ENCODE measurements at places on chromosomes 7 and 10.

- peak; percentile 47 for DNase-seq
Observed at GRCh38 chr10:73906524-73907447, 4.1 kb upstream of the PLAU start.

DNA sequence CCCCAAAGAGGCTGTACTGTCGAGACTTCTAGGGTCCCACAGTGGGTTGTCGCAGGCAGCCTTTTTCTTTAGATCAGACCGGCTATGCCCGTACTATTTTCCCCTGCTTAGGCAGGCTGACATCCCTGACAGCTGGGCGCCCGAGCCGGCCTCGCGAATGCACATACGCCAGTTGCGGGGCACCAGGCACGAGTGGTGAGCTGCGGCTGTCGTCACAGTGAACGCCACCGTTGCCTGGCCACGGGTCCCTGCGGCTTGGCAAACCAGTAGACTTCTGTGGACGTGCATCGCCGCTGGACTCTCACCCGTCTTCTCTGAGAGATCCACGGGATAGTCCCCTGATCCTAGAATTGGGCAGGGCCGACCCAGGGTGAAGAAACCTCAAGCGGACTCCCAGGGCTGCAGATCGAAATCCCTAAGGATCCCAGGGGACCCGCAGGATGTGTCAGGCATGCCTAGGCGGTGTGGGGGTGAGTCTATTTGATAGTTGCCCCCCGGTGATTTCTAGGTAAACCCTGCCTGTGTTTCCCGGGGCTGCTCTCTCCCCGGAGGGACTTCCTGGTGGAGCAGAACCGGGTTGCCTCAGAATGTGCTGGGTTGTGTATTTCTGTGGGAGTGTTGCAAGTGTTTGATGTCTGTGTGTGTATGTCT lies 33.0 kb upstream of the ZNF273 start:
- DNase-seq, result no peak

DNA sequence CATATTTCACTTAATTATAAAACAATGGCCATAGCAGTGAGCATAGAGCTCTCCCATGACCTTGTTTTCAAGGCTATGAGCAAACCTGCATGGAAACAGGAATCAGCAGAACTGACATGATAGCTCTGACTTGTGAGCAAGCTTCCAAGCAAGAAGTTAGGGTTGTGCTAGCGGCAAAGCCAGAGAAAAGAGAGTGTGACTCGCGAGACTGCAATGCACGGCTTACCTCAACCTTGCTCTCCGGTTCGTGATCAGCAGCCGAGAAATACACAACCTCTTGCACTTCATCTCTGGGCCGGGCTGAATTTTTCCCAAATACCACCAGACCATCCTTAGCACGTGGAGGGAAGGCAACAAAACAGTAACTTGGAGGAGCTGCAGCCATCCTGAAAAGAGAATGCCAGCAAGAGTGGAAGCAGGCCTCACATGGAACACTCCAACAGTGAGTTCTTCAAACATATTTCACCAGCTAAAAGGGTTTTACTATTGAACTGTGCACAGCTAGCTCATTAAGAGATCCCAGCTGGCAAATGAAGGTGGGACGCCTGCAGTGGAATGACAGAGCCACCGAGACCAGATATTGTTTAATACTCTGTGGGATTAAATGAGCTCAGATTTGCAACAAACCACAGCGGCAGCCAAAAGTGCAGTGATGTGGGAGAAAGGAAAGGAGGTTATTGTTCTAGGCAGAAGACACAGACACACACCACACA lies 20.8 kb downstream of the SCRN1 start:
- DNase-seq, result no peak

DNA sequence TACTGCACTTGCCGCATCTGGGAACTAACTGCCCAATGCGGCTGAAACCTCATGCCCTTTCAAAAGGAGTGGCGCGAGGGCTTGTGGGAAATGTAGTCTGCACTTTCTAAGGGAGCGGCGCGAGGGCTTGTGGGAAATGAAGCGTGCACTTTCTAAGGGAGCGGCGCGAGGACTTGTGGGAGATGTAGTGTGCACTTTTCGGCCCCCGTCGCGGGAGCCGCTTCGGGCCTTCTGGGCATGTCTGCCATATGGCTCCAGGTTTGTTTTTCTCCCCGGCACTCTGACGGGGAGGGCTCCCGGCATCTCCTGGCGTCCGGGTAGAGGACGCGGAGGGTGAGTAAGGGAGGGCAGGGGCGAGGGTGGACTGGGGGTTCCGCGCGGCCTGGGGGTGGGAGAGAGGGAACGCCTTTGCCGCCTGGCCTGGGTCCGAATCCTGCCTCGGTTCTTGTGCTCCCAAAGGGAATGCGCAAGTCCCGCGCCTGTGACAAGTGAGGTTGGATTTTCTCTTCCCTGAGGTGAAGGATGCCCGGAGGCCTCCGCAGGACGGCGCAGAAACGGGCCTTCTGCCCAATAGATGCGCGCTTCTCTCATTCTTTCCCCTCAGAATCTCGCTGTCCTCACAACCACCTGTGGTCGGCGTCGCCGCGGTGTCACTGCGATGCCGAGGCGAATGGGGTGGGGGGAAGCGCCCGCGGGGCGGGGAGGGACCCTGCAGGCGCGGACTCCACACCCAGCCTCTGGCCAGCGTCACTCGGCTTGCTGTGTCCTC lies at the start of gene ZNF37A:
Gene ZNF37A (plus strand): TSS at position 180 of the 769 bp plus-strand sequence. CDS start 2,281 bp downstream, outside the sequence.
- DNase-seq, result peak; percentile 68

DNA sequence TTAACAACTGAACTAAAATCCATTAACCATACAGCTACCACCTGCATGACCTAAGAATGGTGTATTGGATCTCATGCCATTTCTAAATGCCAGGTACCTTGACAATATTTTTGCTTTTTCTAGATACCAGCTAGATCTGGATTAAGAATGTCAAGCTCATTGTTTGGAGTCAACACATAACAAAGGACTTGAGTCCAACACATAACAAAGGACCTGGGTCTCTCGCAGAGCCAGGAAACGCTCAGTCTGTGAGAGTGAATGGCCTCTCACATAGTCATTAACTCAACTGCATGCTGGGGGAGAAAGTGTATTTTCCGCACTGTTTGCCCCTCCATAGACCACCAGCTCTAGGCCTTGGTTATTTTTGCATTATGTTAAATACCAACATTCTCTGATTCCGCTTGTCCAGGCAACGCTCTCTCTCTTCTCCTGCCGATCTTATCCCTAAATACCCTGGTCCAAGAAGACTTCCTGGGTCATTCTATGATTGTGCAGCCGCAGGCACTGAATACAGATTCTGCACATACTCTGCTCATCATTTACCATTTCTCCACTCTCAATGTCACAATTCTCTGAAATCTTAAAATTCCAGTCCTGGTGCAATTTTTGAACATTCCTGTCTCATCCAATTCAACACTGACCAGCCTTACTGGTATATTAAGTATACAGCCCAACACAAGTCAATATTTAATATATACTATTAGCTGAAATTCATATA lies 31.2 kb downstream of the ITIH5 start:
- no peak for DNase-seq

DNA sequence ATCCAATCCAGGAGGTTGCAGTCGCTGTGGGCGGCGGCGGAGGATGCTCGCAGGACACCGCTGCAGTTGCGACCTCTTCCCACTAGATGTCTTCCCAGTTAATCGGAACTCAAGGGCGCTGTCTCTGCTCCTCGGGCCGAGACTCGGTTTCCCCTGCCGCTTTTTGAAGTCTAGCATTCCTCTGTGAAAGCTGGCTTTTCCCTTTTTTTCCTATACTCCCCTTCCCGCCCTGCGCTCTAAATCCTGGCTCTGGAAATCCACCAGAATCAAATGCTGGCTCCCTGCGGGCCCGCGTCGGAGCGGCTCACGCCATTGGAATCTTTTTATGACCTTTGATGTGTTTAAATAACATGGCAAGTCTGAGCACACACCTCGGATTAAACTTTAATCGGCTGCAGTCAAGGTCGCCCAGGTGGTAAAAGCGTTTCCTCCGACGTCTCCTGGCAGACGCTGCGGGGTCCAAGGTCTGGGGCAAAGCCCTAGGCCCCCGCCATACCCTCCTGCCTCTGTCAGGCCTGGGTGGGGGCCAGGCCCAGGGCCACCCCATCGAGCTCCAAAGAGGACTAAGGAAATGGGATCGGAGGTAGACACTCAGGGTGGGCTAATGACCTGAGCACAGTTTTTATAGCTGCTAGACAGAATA lies 10.7 kb upstream of the HOXA13 start:
- DNase-seq, result no peak

GRCh38 chr7:84009051-84009450 lies 185.5 kb downstream of the SEMA3A start:
- DNase-seq, result no peak

DNA sequence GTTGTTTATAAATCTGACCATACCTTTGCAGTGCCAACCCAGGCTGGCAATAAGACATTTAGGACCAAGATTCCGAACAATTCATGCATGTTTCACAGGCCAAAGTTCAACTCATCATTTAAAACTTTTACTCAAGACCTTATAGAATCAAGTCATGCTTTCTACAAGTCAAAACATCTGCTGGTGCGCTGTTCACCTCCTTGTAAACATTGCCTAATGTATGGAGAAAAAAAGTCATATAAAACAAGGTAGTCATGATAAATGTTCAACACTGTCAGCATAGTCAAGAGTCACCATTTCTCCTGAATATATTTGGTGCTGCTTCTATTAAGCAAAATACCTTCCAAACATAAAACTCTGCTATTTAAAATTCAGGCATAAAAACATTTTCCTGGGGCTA lies 42.1 kb upstream of the AHR start:
- no peak for DNase-seq

DNA sequence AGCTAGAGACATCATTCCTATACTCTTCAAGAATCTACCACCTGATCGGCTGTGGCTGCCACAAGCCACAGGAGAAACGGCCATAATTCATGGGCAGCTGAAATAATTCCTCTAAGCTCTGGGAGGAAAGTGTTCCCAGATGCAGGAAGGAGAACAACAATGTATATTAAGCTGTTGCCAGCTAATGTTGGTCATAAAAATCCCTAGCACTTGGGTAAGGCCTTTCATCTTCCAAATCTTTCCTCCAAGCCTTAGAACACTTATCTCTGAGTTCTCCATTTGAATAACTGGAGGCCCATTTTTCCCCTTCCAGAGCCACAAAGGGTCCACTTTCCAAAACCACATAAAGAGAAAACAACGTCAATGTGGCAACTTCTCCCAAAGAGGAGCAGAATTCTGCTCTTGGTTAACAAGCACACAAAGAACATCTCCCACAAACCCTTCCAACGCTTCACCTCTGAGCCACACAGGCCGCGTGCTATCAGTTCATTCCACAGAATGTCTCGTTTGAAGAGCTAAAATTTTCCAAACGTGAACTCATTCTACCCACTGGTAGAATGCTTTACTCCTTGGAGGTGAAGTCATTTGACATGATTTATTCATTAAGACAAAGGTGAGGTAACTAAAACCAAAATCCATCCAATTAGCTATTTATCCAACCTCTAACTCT lies 11.2 kb downstream of the KCNMA1 start:
- DNase-seq, result no peak

GRCh38 chr10:593421-593820 lies 96.0 kb downstream of the DIP2C start:
- no peak for DNase-seq

DNA sequence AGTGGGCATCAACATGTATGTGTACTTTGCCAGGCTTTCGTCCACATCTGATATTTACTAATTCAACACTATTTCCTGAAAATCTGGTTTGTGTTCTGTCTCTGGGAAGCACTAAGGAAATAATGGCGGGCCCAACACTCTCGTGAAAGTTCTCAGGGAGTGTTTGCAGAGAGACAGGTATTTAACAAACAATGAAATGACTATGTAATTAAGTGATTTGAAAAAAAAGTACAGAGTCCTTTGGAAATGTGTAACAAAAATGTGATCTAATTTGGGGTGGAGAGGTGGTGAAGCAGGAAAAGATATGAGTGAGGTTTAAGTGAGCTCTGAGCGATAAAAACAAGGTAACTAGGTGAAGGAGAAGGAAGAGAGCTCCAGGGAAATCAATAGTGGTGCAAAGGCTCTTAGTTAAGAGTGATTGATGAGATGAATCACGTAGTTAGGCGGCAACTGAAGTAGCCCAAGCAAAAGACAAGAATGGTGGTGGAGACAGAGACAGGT lies 95.3 kb upstream of the DNAJB12 start:
- DNase-seq, result no peak

GRCh38 chr7:11437994-11438393 lies 394.0 kb downstream of the THSD7A start:
- peak; percentile 17 for DNase-seq

DNA sequence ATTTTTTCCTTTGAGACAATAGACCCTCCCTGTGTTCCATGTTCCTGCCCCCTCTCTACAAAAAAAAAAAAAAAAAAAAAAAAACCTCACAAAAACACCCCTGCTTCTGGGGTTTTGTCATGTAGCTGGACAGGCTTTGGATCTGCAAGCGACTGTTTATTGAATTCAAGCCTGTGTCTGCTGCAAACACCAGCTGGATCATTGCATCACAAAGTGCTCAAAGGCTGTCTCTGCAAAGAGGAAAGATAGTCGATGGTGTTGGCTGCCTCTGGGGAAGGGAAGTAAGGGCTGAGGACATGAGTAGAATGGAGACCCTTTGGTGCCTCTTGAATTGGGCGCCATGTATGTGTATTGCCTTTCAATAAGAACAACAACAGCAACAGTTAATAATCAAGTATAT lies 471.2 kb downstream of the PLXNA4 start:
- no peak for DNase-seq

GRCh38 chr7:117008118-117008885 lies 55.0 kb downstream of the ST7 start:
- DNase-seq, result no peak

- DNase-seq, result no peak
Observed at GRCh38 chr7:128091106-128091505, 59.9 kb upstream of the LRRC4 start.

DNA sequence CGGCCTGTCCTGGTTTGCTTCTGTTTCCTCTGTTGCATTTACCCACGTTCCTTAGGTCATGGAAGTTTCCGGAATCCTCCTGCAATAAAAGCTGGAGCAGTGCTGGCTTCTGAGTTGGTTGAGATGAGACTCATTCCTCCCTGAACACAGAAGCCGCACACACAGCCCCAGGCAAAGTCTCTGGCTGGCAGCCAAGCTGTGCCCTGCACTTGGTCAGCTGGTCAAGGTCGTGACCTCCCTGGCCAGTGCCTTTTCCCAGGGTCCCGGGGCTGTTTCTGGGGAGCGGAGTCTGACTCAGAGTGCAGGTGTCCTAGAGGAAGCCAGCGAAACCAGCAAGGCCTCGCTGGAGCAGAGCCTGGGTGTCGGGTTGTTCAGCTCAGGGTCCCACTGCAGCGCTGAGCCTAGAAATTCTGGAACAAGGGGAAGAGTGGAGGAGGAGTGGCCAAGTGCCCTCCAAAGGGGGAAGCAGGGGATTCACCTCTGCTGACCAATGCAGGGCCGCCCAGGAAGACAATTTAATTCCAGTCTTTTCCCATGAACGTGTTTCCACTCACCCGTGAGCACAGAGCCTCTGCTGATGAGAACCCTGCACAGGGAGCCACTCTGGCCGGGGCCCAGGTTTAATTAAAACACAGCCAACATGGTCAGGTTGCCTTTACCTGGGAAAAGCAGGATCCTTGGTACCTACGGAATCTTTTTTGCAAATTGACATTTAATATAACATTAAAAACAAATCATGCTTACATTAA lies 245.5 kb upstream of the PPP2R2D start:
- no peak for DNase-seq
